Kidney (tissue), 22 donors: ENCODE measurements at places on chromosomes 11 and 22.

GRCh38 chr22:49660794-49661781 is 166.6 kb downstream of the BRD1 start:
- DNase-seq, result no peak

DNA sequence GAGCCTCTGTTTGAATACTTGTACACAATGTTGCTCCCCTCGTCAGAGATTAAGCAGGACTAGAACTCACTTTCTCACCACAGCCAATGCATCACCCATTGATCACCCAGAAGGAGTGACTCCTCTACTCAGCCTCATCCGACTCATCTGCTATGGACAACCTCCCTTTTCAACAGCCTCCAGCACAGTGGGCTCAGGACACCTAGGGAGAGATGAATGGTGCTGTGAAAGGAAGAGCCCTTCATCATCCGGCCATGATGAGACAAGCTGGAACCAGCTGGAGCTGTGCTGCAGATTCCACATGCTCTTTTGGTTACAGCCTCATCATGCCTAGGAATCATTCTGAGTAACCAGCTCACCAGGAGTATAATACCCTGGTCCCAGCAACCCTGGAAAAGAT is 15.5 kb downstream of the C11orf91 start:
- DNase-seq, result no peak

GRCh38 chr11:130089674-130090073 is 20.0 kb downstream of the APLP2 start:
- DNase-seq, result no peak

GRCh38 chr22:45503816-45504372 is 1.2 kb downstream of the FBLN1 start:
- peak; percentile 68 for DNase-seq

- no peak for DNase-seq
These were observed 4.7 kb upstream of the ZNF74 start for GRCh38 chr22:20389288-20389687.

DNA sequence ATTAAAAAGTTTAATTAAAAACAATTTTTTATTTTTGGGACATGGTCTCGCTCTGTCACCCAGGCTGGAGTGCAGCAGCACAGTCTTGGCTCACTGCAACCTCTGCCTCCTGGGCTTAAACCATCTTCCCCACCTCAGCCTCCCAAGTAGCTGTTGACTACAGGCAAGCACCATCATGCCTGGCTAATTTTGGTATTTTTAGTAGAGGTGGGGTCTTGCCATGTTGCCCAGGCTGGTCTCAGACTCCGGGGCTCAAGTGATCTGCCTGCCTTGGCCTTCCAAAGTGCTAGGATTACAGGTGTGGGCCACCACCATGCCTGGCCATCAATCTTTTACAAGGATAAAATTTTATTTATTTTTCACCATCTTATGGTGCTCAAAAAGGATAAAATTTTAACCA is 43.3 kb upstream of the PHOX2A start:
- DNase-seq, result no peak

- DNase-seq, result no peak
These were observed 11.1 kb downstream of the DGCR2 start for GRCh38 chr22:19111140-19111539.

DNA sequence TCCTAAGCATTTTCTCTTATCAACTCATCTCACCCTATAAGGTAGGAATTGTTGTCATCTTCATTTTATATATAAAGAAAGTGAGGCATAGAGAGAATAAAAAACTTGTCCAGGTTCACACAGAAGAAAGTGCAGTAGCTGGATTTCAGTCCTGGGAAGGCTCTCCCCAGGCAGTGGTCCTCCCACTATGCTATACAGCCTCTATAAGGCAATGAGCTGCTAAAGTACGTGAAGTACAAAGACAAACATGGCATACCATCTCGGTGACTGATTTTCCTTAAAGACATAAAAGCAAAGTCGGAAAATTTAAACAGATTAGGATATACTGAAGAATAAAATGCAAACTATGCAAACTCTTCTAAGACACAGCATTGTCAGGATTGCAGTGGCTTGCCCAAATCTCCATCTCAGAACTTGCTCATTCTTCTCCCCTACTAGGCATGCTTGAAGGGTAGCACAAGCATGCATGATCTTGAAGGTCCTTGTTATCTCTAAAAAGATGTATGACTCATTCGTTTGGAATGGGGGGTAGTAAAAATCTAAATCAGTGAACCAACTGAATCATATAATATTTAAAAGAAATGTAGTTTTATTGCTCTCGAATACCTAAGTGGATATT is 97.8 kb upstream of the CSNK2A3 start:
- DNase-seq, result no peak

- no peak for DNase-seq
These were observed 73.6 kb upstream of the GDPD4 start for GRCh38 chr11:77375107-77375506.

DNA sequence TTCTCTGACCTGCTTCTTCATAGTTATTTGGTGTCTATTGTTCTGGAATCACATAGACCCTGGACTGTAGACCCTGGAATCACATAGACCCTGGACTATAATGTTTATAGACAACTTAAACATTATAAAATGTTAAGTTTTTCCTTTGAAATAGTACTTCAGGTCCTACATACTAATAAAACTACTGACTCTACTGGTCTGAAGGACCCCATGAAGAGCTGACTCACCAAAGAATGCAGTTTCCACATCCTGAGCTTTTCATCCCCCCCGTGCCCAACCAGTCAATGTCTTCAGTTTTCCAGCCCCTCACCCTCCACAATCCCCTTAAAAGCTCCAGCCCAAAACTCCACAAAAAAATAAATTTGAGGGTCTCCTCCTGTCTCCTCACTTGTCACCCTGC is 6.6 kb upstream of the PLEKHA7 start:
- DNase-seq, result no peak

DNA sequence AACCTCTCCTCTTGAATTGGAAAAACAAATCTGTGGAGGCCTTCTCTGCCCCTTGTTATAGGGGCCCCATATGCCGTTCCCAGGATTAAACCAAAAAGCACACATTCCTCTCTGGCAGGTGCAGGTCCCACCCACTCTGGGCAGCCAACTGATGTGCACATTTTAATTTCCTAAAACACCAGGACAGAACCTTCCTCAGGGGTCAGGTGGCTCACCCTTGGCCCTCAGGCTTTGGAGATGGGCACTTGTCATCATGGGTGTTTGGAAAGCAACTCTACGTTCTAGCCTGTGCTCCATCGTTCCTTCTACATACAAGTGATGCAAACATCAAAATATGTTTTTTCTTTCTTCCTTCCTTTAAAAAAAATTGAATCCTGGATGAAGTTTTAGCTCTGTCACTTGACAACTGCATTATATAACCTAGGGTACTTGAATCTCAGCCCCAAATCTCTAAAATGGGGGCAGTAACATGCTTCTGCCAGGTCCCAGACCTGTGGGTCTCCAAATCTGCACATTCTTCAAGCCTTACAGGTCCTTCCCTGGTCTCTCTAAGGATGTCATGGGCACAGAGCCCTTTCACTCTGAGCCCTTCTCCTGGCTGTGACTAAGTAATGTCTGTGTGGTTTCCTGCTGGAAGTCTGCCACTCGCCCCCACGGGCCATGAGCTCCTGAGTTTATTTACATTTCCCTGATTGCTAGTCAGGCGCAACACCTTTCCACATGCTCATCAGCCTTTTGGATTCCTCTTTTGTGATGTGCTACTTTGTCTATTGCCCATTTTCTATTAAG is 43.8 kb downstream of the KCNQ1OT1 start:
- peak; percentile 45 for DNase-seq

DNA sequence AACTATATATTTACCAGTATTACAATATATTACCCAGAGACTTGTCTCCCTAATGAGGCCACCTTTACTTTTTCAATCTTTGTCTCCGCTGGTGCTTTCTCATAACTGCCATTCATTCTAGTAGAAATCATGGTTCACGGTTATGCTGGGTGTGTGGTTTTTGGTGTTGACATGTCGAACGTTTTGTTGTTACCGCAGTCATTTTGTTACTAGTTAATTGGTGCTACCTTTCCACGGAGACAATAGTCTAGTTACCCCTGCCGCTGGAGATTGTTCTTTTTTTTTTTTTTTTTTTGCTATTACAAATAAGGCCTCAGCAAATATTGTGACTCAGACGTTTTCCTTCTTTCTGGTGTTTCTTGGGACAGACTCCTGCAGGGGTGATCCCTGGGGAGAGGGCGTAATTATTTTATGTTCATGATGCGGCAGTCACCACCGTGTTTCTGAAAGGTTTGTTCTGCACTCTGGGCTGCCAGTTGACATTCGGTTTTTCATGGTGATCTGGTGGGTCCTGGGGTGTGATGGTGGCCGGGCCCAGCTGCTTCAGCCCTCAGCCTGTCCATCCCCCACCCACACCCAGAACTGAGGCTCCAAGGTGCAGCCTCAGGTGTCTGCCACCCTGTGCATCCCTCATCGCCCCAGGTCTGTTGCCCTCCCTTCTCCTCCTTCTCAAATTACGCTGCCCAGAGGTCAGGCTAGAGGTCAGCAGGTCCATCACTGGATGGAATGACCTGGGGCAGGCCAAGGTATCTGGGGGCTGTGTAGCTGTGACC is 28.6 kb downstream of the LRP5 start:
- no peak for DNase-seq

GRCh38 chr11:2690596-2691354 is 9.0 kb downstream of the KCNQ1OT1 start:
- peak; percentile 23 for DNase-seq

DNA sequence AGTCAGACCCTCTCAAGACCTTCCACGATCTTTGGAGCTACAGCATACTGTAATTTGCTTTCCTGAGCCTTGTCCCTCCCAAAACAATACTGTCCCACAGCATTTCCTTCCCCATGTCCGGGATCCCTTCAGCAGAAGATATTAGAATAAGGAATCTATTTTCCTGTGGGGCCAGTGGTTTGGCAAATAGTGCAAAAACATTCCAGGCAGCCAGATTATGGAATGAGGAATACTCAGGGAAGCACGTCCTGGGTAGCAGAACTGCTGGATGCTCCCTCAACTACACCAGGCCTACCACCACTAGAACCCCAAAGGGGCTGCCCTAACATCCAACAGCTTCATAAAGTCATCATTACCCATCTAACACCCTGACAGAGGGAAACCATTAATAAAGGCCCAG is 61.5 kb downstream of the AAMDC start:
- no peak for DNase-seq

GRCh38 chr11:73980001-73980961 is 2.4 kb downstream of the UCP2 start:
- peak; percentile 86 for DNase-seq

GRCh38 chr11:120184371-120184945 is 26.4 kb upstream of the OAF start:
- no peak for DNase-seq

- DNase-seq, result peak; percentile 91
These were observed 3.2 kb upstream of the EMID1 start for GRCh38 chr22:29202212-29203192.

GRCh38 chr11:110148775-110149744 is 55.9 kb downstream of the ZC3H12C start:
- no peak for DNase-seq

DNA sequence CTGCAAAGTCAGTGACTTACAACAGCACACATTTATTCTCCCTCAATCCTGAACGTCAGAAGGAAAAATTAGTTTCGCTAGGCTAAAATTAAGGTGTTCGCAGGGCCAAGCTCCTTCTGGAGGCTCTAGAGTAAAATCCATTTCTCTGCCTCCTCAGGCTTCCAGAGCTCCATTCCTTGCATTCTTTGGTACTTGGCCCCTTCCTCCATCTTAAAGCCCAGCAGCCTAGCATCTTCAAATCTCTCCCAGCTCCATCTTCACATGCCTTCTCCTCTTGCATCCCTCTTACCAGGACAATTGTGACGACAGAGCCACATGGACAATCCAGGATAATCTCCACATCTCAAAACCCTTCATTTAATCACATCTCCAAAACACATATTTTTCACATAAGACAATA is 165.0 kb downstream of the GRIA4 start:
- DNase-seq, result no peak

DNA sequence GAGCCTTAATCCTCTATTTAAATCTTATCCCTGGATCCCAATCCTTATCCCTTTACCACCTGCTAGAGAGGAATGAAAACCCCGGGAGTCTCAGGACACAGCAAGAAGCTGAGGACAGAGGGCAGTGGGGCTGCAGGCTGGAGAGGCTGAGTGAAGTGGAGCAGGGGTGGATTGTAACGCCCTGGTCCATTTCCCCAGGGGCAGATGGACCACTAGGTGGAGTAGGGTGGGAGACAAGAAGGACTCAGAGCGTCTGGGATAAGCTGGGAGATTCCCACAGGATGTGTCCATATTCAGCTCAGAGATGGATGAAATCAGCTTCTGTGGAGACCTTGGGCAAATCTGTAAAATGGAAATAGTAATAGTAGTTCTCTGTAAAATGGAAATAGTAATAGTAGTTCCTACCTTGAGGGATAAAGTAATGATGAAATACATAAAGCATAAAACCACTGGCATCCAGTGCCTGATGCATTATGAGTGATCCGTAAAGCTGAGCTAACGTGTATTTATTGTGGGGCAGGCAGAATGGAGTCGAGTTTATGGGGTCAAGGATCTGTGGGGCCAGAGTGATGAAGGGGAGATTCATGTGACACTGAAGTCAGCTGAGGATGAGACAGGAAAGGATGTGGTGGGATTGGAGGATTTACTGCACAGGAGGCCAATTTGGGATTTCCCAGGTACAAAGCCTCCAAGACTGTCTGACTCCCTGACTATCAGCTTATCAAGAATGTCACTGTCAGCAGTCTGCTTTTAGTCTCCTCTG is 1.9 kb upstream of the ROBO4 start:
- DNase-seq, result no peak

GRCh38 chr11:47261291-47261800 is 3.5 kb downstream of the NR1H3 start:
- no peak for DNase-seq

GRCh38 chr11:7514099-7514591 is 346 bp downstream of the PPFIBP2 start:
- no peak for DNase-seq

DNA sequence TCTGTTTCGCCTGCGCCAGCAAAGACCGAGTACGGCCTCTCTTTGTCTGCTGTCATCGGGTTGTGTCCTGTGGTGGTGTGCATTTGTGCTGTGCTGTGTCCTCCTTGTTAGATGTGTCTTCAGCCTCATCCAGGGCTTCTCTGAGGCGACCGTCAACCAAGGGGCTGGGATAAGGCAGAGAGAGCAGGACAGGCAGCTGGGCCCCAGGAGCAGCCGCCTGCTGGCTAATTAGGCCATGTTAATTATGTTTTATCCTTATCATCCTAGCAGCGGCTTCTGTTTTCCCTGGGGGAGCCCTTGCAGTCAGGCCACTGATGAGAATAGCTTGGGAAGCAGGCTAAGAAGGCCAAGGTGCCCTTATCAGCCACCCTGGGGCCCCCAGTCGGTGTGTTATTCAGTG is 40.7 kb upstream of the TTC12 start:
- no peak for DNase-seq

DNA sequence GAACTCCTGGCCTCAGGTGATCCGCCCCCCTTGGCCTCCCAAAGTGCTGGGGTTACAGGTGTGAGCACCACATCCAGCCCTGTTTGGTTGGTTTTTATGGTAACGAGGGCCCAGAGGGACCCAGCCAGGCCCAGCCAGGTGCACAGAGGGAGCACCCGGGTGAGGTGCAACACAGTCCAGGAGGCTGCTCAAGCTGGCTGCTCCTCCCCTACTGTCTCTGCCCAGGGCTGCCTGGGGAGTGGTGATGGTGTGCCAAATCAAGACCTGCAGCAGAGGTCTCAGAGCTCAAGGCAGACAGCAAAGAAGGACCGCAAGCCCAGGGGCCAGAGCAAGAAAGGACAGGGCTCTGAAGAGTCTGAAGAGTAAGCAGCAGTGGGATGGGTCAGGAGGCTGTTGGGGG is 1.4 kb downstream of the TSGA10IP start:
- DNase-seq, result no peak
